Pulmonary artery endothelial cell (primary cell): ENCODE measurements at places on chromosomes 5 and 9. TPM values are rescaled to one million over a fixed set of nuclear protein-coding genes. Genes with fewer than 3 reads are reported as not detected.
A peak's percentile ranks its signal among the peaks of the same experiment; 100 is the strongest.

FGF18 gene
- 0.07 TPM in 1 of 2 replicates, not detected in the other for total RNA-seq

GRCh38 chr9:14283276-14283675 is 30.7 kb downstream of the NFIB start:
- DNase-seq: no peak

- no peak for DNase-seq
Measured at GRCh38 chr9:27601396-27601795, 28.1 kb upstream of the C9orf72 start.

- DNase-seq: no peak
Measured at GRCh38 chr9:21555911-21556310, 73.8 kb upstream of the IFNE start.

- DNase-seq: no peak
Measured at GRCh38 chr5:103283120-103283519, 24.6 kb downstream of the MACIR start.

SLC1A1 gene
- total RNA-seq: 17.4 and 24.0 TPM in 2 replicates

DNA sequence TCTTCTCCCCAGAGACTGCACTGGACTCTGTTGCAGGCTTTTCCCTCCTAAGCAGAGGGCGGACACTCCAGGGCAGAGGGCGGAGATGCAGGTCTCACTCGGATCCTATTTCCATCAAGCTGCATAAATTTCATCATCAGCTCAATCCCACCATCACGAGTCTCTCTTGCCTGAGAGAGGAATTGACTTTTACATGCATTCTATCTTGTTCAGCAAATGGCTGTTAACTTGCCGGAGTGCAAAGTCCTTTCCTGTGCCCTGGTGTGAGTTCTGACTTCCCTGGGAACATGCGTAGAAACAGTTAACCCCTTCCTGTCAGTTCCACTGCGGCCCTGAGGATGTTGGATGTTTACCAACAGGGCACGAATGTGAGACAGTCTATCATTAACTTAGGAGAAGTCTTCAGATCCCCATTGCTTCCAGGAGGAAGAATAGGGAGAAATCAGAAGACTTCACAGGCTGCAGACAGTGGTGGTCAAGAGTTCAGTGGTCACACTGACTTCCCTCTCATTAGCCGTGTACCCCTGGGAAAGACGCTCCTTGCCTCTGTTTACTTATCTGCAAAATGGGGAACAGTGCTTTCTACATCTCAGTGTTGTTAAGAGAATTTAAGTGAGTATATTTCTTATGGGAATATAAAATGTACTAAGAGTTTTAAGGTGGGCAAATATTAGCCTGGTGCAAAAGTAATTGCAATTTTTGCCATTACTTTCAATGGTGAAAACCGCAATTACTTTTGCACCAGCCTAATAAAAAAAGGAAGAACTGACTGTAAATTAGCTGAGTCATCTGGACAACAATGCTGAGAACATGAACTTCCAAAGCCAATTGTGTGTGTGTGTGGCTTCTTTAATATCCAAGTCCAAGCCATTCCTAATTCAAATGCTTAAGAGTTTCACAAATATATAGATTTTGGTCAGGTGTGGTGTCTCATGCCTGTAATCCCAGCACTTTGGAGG is 248.0 kb downstream of the DRD1 start:
- no peak for DNase-seq

SPATA31E1 gene
- not detected in 2 replicates for total RNA-seq

DNA sequence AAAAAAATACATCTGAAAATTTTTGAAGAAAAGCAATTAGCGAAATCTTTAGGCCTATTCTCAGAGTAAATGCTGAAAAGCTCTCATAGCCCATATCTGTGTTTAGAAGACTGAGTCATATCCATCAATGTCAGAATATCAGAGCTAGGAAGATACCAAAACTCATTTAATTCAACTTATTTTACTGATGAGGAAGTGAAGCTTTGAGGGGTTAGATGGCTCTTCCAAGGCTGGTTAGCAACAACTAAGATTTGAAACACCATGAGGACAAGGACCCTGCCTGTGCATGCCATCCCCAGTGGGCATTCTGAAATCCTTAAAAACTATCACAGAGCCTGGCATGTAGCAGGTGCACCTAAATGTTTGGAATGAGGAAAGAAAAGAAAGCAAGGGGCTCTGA is 2.5 kb downstream of the FREM1 start:
- DNase-seq: no peak

- no peak for DNase-seq
Measured at GRCh38 chr5:56565283-56565615, 250.1 kb upstream of the MAP3K1 start.

- no peak for DNase-seq
Measured at GRCh38 chr9:117184173-117184572, 230.7 kb downstream of the ASTN2 start.

- DNase-seq: no peak
Measured at GRCh38 chr5:64295101-64295500, 129.5 kb downstream of the RNF180 start.

DNA sequence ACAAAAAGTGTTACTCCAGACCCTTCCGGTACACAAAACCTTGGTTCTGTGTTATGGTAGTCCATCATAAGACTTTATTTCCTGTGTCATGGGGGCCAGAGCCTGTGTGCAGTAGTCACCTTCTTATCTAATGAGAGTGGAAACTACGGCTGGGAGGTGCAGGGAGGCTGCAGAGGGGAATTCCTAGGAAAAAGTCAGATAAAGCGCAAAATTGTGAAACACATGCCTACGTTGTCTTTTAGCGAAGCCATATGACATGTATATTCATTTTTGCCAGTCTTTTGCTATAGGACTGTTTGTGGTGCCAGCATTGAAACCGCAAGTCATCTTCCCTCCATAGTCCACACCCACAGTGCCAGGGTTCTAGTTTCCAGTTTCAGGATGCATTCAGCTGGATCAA is 80.7 kb downstream of the PPARGC1B start:
- DNase-seq: no peak

- DNase-seq: no peak
Measured at GRCh38 chr9:14747111-14747510, 24.6 kb upstream of the CER1 start.

PCDHGB3 gene
- total RNA-seq: 1.3 and 1.6 TPM in 2 replicates

ITK gene
- not detected in 2 replicates for total RNA-seq

DNA sequence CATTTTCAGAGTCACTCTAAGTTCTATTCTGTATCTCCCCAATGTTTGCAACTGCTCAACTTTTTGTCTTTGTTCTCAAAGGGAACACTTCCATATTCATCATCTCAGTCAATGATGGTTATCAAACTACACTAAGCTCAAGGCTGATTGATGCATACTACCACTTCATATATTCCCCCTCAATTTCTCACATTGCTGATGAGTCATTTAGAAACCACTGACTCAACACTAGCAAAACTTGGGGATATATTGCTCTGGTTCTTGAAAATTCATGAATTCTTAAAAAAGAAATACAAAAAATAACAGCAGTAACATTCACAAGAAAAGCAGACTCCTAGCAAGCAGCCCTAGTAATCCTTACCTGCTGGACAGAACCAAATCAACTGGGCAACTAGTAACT is 52.2 kb downstream of the ABHD17B start:
- DNase-seq: no peak

CER1 gene
- not detected in 2 replicates for total RNA-seq

GRCh38 chr9:1612886-1613285 is 402.3 kb upstream of the SMARCA2 start:
- DNase-seq: no peak

DNA sequence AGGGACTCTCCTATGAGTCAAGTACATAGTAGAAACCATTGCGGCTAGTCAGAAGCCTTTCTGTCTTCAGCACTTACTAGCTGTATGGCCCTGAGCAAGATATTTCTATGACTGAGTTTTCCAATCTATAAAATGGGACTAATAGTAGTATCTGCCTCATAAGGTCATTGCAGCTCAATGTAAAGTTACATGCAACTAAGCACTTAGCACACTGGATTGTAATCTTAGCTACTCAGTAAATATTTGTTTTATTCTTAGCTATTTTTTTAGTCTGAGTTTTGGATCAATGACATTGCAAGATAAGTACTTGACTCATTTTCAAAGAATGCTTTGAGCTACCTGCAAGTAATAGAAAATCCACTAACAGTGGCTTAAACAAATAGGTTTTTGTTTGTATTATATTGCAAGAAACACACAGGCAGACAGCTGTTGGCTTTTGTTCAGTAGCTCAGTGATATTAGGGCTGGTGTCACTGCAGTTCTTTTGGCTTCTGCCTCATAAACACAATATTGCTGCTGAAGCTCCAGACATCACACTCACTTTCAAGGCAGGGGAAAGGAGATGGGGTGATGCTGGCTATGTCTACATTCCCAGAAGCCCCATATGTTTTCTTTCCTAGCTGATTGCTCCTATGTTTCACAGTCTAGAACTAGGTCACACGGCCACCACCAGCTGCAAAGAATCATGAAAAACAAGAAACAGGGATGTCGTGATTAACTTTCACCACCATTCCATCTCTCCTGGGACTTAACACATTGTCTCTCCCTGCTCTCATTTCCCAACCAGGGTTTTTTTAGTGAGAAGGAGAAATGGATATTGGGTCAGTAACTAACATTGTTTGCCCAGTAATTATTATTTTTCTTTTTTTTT is 26.9 kb upstream of the FAT2 start:
- DNase-seq: no peak

CD14 gene
- total RNA-seq: 0.26 and 0.49 TPM in 2 replicates

SLC9A3 gene
- total RNA-seq: 0.71 and 0.92 TPM in 2 replicates

GRCh38 chr9:93207326-93207814 is 23.4 kb downstream of the WNK2 start:
- DNase-seq: no peak

ARHGEF39 gene
- 0.86 and 2.0 TPM in 2 replicates for total RNA-seq

GRCh38 chr5:119367502-119368237 is 11.9 kb downstream of the TNFAIP8 start:
- DNase-seq: peak; percentile 27

DNA sequence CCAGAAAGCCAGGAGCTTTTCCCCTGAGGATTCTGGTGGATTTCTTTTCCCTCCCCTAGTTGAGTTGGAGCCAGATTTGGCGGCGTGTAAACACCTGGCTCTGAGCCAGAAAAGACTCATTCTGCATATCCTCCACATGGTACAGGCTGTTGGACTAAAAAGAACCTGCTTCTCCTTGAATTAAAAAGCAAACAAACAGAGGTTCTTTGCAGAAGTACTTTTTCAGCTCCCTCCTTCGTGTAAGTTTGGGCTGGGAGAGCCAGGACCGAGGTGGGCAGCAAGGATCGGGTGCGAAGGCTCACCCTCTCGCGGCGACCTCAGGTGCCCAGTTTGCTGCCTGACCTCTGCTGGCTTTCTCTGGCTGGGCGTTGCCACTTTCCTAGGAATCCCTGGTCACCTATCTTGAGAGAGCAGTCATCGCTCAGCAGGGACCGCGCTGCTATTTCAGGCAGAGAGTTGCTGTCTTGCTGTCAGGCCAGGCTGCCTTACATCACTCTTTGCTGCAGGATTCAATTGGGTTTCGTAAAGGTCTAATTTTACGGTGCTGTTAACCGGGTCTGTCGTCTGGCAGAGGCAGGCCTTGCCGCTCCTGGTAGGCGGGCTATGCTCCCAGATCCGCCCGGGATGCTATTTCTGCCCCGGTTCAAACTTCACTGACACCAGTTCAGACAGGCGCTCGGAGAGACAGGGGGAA is 3.2 kb downstream of the PAPPA start:
- DNase-seq: no peak

DNA sequence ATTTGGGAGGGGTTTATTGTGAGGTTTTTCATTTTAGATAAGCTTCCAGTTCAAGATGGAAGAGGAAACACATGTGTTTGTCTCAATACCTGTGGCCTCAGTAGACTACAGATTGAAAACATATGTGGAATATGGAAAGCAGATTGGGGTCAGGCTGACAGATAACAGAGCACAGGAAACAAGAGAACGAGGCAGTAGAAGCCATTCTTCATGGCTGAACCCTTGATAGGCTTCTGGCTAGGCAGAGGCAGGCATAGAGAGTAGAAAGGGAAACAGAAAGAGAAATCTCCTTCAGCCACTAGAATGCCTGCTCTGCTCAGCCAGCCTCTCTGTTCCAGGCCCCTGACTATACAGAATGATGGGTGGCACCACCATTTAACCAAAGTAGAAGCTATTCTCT is 152.5 kb downstream of the MUSK start:
- no peak for DNase-seq

DNA sequence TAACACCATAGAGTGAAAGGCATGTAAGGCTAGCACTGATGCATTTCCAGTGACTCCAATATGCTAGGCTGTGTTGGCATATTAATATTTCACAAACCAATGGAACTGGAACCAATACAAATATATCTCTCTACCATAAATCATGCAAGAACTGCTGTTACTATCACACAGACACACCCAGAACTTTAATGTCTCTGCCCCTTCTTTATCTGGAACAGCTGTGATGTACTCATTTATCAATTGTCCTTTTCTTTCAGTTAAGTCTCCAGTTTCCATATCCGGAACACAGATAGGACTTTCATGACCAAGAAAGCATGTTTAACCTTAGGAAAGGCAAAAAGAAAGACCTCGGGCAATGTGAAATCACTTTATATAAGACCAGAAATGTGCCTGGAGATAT is 70.3 kb downstream of the SPTLC1 start:
- DNase-seq: no peak

PTGS1 gene
- total RNA-seq: 14.4 and 28.7 TPM in 2 replicates

GRCh38 chr9:114697951-114698351 is 16.0 kb upstream of the TEX48 start:
- DNase-seq: no peak

ADGRV1 gene
- 0.04 and 0.20 TPM in 2 replicates for total RNA-seq

DNA sequence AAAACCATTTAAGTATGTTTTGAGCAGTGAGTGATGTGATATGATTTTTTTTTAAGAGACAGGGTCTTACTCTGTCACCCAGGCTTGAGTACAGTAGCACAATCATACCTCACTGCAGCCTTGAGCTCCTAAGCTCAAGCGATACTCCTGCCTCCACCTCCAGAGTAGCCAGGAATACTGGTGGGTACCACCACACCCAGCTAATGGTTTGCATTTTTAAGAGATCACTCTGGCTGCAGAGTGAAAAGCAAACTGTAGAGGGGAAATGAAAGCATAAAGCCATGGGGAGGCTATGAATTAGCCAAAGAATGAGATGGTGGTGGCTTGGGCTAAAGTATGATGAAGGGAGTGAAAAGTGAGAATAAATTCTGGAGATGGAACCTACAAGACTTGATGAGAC is 199.1 kb downstream of the HINT1 start:
- DNase-seq: no peak

DNA sequence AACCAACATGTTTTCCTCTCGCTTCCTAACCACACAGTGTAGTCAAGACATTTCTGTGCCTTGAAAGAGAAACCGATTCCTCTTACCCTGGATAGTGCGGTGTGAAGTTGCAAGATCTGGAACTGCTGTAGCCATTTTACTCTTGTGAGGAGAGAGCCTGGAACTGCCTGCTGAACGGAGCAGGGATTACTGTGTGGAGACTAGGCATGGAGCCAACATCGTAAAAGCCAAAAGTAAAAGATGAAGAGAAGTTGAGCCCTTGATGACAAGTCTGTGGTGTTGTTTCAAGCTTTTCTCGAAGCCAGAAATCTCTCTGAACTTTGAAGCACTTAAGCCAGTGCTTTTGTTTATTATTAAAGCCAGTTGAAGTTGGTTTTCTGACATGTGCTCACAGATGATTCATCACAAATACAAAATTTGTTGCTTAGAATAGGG is 110.1 kb upstream of the GRIN3A start:
- no peak for DNase-seq

FOXD4L6 gene
- 0.07 TPM in 1 of 2 replicates, not detected in the other for total RNA-seq
